ENCODE measurements at places on chromosomes 1 and 21.

GRCh38 chr1:114347431-114348209 lies 163.4 kb downstream of the TRIM33 start:
- peak; percentile 36 for DNase-seq

- peak; percentile 70 for DNase-seq
Observed at GRCh38 chr1:218347336-218347722, 2.2 kb downstream of the TGFB2 start.

DNA sequence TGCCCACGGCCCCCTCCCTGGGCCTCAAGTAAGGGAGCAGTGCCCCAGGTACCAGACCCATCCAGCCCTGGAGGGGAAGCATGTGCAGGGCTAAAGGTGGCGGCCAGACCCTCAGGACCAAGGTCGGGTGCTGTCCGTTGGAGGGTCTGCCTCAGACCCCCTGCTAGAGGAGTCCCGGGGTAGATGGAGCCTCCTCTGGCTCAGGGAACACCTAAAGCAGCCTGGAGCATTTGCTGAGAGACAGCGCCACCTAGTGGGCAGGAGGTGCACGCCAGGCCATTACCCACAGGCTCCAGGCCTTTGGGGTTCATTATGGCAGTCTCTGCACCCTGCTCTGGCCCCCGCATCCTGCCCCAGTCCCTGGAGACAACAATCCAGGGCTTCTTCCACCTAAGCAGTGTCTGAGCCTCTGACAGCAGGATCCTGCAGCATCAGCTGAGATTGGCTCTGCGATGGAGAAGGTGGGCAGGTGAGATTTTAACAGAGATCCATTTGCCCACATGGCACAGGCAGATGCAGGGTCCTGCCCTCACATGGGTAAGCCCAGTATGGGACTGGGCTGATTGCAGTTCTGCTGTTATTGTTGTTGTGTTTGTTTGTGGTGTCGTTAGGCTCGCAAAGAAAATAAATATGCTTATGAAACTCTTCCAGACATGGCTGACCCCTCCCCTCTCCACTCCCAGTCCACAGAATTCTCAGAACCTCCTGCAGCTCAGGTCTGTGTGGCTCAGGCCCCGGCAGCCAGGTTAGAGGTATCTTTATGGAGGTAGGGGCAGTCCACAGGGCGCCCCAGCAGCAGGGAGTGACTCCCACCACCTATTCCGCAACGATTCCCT lies 42.4 kb downstream of the CTNNBIP1 start:
- peak; percentile 56 for DNase-seq

GRCh38 chr21:35225573-35225972 lies 176.5 kb upstream of the RUNX1 start:
- DNase-seq = no peak

DNA sequence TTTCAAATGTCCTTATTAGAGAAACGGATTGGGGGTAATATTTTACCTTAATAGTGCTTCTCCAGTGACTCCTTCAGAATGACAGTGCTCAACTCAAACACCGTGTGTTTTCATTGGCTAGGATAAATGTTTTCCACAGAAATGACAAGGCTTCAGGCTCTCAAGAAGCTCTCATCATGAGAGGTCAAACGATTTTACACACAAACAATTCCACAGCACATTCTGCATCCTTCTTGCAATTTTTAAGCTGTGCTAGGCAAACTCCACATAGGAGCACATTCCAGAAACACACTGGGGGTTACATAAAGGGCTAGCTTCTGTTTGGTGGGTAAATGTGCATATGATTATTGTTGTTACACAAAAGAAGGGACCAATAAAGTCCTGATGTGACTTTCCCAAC lies 75.5 kb upstream of the IPO9 start:
- no peak for DNase-seq

- no peak for DNase-seq
Observed at GRCh38 chr1:180837020-180837419, 75.7 kb upstream of the KIAA1614 start.

DNA sequence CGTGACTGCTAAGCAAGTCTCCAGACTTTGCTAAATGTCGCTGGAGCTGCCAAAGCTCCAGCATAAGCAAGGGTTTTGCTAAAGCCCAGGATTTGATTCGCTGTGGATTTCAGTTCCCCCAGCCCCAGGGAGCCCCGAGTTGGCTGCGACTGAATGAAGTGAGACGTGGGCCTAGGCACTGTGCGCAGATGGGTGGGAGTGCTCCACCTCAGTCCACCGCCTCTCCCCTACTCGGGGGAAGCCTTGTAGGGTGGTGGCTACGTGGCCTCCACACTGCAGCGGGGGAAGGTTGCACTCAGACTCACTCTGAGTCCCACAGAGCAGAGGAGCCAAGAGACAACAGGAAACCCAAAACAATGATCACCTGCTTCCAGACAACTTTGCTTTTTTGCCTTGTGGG lies 397.8 kb upstream of the VAMP3 start:
- no peak for DNase-seq

DNA sequence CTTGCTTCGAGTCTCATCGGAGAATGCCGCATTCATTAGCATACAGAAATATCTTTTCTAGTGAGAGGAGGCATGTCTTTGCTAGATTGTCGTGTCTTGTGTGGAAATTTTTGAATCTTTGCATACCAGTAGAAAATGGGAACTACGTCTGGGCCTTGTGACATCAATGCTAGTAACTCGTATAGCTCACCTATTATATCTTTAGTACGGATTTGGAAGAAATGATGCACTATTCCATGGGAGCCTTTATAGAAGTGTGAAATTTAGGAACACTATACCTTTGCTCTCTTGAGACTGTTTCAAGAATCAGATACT lies 835 bp downstream of the UHMK1 start:
- DNase-seq = no peak

DNA sequence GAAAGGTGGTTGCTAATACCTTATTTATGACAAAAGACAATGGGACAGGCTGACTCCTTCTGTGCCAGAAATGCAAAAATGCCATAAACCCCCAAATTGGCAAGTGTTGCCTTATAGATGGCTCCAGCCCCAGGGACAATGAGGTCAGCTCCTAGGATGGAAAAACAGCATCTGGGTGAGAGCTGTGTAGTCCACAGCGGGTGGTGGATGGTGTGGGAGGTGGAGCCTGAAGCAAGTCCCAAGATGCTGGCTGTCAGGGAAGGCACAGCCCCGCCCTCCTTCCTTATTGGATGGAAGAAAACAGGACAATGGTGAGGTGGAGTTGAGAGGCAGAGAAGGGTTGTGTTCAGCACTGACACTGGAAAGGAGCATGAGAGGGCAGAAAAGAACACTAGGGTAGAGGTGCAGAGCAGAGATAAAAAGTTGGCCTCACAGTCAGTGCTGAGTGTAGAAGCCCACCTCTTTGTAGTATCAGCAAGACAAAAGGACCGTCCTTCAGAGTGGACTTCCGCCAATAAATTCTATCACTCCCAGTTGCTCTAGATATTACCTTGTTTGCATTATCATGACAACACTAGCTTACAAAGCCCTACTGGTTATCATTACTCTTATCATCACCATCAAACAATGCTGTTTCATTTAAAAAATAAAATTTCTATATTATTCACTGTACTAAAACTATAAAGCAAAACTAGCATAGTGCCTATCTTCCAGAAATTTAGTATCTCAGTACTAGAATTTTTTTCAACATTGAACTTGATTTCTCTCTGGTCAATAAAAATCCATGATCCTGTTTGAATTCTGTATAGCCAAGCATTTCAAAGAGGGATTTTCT lies 3.7 kb upstream of the SDE2 start:
- peak; percentile 47 for DNase-seq

DNA sequence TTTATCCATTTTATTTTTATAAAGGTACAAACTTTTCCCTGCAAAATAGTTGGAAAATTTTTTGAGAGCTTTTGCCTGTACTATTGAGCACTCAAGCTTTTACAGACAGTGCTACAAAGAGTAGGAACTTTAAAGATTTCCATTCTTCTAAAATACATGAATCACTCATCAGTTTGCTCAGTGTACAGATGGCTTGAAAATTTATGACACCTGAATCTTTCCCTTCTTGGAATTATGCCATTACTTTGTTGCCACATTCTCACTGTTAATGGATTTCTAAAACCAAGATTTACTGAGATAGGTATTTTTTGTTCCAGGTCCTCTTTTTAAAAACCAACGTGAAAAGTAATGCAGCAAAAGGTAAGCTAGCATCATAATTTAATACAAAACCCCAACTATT lies 76.0 kb downstream of the GPATCH2 start:
- no peak for DNase-seq

DNA sequence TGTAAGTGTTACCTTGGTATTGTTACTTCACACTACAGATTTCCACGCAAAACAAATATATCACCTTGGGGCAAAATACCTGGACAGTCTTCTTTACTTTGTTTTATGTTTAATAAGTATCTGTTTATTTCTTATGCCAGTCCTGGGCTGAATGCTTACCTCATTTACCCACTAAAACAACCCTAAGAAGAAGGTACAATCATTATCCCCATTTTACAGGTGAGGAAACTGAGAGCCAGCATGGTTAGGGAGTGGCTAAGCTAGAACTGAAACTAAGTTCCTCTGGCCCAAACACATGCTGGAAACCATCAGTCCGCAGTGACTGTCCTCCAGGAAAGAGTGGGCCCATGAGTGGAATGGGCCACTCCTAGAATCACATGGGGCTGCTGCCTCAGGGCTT lies 13.0 kb upstream of the GUCA2B start:
- DNase-seq = no peak

- DNase-seq = no peak
Observed at GRCh38 chr1:40394491-40395172, 21.1 kb downstream of the SMAP2 start.

GRCh38 chr1:174022976-174023277 lies 770 bp upstream of the RC3H1 start:
- DNase-seq = no peak

GRCh38 chr1:174206148-174206836 lies 47.0 kb downstream of the RABGAP1L start:
- DNase-seq = no peak

GRCh38 chr1:193727850-193728249 lies 541.4 kb upstream of the B3GALT2 start:
- DNase-seq = no peak

- no peak for DNase-seq
Observed at GRCh38 chr21:46269466-46269865, 15.9 kb downstream of the MCM3AP start.

GRCh38 chr1:41823471-41823870 lies 95.3 kb downstream of the HIVEP3 start:
- peak; percentile 83 for DNase-seq

- no peak for DNase-seq
Observed at GRCh38 chr1:178004926-178005391, 35.1 kb upstream of the SEC16B start.

GRCh38 chr1:173440430-173440829 lies 36.7 kb upstream of the PRDX6 start:
- no peak for DNase-seq

- DNase-seq = no peak
Observed at GRCh38 chr1:109639841-109640184, 16.1 kb upstream of the GSTM4 start.

DNA sequence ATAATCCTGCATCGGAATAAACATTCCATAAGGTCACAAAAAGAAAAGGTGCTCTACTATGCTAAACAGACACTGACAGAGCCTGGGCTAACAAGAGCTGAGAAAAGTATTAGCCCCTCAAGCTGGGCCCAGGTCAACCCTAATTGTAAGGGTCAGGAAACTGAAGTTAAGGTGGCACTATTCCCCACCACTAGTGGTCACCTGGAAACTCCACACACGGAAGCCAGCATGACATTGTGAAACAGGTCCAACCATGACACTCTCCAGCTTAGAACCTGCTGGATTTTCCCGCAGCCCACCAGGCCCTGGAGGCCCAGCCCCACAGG lies 1.2 kb downstream of the PTTG1IP start:
- no peak for DNase-seq

- DNase-seq = no peak
Observed at GRCh38 chr1:52007215-52008002, 16.9 kb upstream of the RAB3B start.

- no peak for DNase-seq
Observed at GRCh38 chr1:229296541-229296941, 25.6 kb downstream of the RAB4A start.

- DNase-seq = no peak
Observed at GRCh38 chr1:149962736-149963135, 26.1 kb upstream of the MTMR11 start.

GRCh38 chr1:183634429-183635065 lies 1.0 kb downstream of the ARPC5 start:
- DNase-seq = no peak

- DNase-seq = no peak
Observed at GRCh38 chr1:248849152-248849551, 9.7 kb downstream of the ZNF692 start.

DNA sequence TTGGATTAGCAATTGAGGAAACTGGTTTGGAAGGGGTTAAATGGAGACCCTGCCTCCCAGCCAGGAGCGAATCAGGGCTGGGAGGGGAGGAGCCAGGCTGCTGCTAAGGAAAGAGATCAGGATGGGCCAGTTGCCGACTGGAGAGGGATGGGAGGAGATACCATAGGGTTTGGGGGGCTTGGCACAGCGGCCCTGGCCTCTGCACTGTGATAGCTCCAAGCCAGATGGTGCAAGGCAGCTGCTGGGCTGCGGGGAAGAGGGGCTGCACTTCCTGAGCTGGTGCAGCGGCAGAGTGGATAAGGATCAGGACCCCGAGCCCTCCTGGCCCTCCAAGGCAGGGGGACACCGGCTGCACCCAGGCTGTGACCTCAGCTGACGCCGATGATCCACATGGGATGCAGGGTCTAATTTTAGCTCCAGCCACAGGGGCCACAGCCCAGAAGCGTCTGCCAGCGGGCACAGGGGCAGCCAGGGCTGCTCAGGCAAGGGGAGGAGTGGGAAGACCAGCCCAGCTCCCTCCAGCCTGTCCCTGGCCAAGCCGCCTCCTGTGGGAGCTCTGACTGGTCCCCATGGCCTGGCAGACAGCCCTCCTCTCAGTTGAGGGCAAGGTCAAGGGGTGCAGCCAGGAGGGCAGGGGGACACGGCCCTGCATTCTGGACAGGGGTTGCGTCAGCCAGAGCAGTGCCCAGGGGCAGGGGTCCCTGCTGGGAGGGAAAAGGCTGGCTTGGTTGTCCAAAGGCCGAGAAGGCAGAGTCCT lies at the start of gene EXTL1:
EXTL1 (plus strand) TSS at position 129 of the 757 bp plus-strand sequence. CDS start 872 bp downstream, outside the sequence.
- peak; percentile 81 for DNase-seq

GRCh38 chr1:201213926-201214325 lies 23.3 kb downstream of the IGFN1 start:
- no peak for DNase-seq

DNA sequence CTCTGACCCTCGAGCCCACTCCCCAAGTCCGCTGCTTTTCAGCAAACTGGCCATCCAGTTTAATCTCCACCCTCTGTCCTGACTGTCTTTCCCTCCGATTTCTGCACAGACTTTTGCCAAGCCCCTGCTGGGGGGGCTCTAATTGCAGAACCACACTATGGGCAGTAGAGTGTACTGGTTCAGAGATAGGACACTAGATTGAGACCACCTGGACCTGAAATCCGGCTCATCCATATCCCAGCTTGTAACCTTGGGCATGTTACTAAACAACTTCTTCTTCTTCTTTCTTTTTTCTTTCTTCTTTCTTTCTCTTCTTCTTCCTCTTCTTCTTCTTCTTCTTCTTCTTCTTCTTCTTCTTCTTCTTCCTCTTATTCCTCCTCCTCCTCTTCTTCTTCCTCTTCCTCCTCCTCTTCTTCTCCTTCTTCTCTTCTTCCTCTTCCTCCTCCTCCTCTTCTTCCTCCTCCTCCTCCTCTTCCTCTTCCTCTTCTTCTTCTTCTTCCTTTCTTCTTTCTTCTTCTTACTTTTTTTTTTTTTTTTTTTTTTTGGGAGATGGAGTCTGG lies 7.7 kb downstream of the LRRC71 start:
- no peak for DNase-seq

Measured in H1 (cell line).